ENCODE measurements at places on chromosomes 5 and 9.

- DNase-seq = no peak
Measured at GRCh38 chr5:14309878-14310531, 166.9 kb downstream of the TRIO start.

DNA sequence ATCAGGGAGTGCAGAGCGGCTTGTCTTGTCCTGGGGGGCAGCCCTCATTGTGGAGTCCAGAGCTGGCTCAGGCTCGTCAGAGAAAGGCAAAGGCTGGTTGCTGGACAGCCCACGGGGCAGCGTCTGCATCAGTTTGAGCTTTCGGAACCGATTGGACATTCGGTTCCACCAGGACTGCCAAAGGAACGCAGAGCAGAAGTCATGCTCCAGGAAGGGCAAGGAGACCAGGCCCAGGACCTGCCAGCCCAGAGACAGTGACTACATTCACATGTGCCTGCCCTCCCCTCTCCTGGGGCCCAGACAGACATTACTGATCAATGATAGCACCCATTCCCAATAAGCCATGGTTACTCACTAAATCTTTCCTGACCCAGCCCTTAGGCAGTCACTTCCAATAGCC, 18.1 kb downstream of the ANKS6 start:
- no peak for DNase-seq

GRCh38 chr5:126377424-126377823, 45.8 kb upstream of the GRAMD2B start:
- no peak for DNase-seq

GRCh38 chr5:142911170-142911569, 141.0 kb downstream of the ARHGAP26 start:
- no peak for DNase-seq

DNA sequence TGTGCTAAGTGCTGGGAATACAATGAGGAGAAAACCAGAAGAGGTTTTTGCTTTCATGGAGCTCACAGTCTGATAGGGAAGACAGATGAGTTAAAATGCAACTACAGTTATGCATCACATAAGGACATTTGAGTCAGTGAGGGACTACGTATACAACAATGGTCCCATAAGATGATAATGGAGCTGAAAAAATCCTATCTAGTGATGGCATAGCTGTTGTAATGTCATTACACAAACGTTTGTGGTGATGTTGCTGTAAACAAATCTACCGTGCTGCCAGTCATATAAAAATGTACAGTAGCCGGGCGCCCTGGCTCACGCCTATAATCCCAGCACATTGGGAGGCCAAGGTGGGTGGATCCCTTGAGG, 110.1 kb upstream of the RAD23B start:
- DNase-seq = no peak

Data from smooth muscle cell of the brain vasculature (primary cell).